ENCODE measurements at places on chromosomes 2 and 18. TPM values are rescaled to one million over a fixed set of nuclear protein-coding genes. Genes with fewer than 3 reads are reported as not detected.

Gene EML4
- 40.5 TPM for total RNA-seq

Gene WNT10A
- 0.15 TPM for total RNA-seq

DNA sequence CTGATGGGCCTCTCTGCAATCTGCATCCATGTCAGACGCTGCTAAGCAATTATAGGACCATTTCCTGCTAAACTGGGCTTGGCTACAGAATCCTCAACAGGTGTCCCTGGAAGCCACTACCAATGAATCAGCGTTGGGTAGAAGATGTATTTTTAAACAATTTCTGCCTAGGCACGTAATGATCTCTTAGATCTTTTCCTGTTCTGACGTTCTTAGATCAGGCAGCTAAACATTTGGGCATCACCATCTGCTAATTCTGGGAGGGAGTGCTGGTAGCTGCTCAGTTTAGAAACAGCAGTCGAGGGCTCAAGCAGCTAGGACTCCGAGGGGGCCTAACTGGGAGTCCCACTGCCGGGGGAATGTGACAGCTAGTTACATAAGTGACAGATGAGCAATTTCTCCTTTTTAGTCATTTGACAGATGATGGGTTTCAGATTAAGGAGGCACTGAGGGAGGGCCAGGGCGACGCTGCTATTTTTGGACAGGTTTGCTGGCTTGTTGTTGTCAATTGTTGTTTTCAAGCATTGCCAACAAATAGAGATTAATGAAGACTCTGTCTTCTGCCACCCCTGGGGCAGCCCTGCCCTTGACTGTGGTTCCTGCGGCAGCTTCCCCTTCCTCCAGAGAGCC is 92.7 kb downstream of the MRO start:
- DNase-seq: no peak

- no peak for DNase-seq
Observed at GRCh38 chr18:2589345-2590068, 18.1 kb downstream of the NDC80 start.

- no peak for DNase-seq
Observed at GRCh38 chr18:12843420-12844350, 40.4 kb downstream of the PTPN2 start.

GRCh38 chr2:107775211-107775610 is 51.5 kb upstream of the RGPD4 start:
- DNase-seq: no peak

DNA sequence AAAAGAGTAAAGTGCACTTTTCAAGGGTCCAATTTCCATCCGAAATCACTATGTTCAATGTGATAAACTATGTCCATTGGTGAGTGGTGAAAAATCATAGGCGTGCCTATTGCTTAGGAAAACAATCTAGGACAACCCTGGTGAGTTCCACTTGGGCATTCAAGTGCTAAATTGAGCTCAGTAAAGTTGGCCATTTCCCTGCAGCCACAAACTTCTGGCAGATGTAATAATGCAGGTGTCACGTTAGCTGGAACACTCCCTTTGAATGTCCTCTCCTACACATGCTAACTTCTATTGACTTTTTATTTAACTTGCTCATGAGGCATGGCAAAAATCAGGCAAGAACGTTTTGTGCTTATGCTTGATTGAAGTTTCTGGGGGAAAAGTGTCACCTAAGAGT is 67.1 kb downstream of the CPS1 start:
- DNase-seq: no peak

Gene CCDC68
- 0.79 TPM for total RNA-seq

GRCh38 chr2:128300151-128301020 is 18.3 kb downstream of the HS6ST1 start:
- DNase-seq: peak; percentile 15

DNA sequence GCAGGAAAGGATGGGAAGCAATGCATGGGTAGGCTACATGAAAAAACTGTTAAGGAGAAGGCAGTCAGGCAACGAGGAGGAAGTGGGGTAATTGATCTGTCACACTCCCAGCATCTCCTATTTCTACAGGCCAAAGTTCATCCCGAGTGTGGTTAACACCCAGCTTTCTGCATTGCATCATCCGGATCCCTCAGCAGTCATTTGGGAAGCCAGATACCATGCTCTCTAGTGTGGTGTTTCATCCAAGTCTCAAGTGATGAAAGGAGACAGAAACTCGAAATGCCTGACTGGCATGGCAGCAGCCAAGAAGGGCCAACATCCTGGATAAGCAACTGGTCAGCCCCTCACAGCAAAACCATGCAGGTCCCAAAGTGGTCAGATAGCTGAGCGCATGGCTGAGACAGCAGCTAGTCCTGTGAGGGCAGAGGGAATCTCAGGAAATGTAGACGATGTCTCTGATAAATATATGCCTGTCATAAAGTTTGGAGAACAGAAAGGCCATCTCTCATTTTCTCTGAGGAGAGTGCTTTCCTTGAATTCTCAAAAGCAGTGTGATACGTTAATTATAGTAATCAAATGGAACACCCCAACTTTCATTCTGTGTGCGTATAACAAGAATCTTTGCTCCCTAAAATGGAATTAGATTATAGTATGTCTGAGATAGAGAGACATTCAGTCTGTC is 24.8 kb upstream of the HNRNPA3 start:
- DNase-seq: no peak

GRCh38 chr18:78610179-78610578 is 369.4 kb upstream of the SALL3 start:
- DNase-seq: no peak

GRCh38 chr18:31983020-31983419 is 35.6 kb upstream of the RNF125 start:
- DNase-seq: no peak

GRCh38 chr2:100865816-100866460 is 46.0 kb downstream of the NPAS2 start:
- no peak for DNase-seq

Gene MEMO1
- 18.3 TPM for total RNA-seq

Gene PASK
- total RNA-seq: 12.3 TPM

DNA sequence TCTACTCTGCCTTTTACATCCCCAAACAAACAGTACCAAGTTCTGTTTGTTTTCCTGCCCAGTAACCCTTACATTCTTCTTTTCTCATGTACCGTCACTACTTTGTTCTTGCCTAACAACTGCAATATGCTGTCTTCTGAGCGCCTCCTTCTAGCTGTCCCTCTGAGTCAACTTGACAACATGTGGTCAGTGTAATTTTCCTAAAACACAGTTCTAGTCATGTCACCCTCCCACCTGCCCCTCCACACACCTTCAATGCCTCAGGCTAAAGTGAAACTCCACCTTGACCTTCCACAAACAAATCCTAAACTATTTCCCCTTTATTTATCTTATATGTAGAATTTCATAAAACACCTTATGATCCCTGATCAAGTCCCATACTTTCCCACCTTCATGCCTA is 124.6 kb upstream of the CD302 start:
- no peak for DNase-seq

GRCh38 chr2:80489717-80490116 is 185.2 kb upstream of the LRRTM1 start:
- no peak for DNase-seq

- no peak for DNase-seq
Observed at GRCh38 chr2:173216051-173216450, 138.6 kb upstream of the CDCA7 start.

Gene NR4A2
- 3.1 TPM for total RNA-seq

Gene CXCR4
- total RNA-seq: 20.4 TPM

DNA sequence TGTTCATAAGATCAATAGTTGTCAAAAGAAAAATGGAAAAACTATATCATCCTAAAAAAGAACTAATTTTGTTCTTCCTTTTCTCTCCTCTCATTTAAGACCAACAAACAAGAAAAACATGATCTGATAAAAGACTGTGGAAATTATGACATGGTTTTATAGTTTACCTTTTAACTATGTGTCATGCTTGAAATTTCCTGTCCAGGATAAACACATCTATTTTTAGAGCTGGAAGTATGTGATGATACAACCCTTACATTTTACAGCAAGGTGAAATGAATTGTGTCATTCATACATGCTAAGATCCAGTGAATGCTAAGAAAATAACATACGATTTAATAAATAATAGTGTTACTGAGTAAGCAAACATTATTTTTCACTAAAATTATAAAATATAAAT is 89.9 kb downstream of the GULP1 start:
- DNase-seq: no peak

DNA sequence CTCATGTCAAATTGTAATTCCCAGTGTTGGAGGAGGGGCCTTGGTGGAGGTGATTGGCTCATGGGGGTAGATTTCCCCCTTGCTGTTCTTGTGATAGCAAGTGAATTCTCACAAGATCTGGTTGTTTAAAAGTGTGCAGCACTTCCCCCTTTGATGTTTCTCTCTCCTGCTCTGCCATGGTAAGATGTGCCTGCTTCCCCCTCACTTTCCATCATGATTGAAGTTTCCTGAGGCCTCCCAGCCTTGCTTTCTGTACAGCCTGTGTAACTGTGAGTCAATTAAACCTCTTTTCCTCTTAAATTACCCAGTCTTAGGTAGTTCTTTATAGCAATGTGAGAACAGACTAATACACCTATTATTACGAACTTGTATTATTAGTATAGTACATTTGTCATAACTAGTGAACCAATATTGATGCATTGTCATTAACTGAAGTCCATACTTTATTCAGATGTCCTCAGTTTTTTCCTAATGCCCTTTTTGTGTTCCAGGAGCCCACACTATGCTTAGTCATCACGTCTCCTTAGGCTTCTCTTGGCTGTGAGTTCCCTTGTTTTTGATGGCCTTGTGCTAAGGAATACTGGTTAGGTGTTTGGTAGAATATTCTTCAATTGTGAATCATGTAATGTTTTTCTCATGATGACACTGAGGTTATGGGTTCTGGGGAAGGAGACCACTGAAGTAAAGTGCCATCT is 4.5 kb upstream of the MAP3K2 start:
- DNase-seq: no peak

GRCh38 chr2:108449410-108450130 is 564 bp downstream of the GCC2 start:
- no peak for DNase-seq

Measured in pancreas (tissue), 10 donors.